ENCODE measurements at places on chromosomes 7 and 10.

GRCh38 chr10:43407576-43408330 lies 1.2 kb downstream of the HNRNPF start:
- DNase-seq = peak; percentile 39

DNA sequence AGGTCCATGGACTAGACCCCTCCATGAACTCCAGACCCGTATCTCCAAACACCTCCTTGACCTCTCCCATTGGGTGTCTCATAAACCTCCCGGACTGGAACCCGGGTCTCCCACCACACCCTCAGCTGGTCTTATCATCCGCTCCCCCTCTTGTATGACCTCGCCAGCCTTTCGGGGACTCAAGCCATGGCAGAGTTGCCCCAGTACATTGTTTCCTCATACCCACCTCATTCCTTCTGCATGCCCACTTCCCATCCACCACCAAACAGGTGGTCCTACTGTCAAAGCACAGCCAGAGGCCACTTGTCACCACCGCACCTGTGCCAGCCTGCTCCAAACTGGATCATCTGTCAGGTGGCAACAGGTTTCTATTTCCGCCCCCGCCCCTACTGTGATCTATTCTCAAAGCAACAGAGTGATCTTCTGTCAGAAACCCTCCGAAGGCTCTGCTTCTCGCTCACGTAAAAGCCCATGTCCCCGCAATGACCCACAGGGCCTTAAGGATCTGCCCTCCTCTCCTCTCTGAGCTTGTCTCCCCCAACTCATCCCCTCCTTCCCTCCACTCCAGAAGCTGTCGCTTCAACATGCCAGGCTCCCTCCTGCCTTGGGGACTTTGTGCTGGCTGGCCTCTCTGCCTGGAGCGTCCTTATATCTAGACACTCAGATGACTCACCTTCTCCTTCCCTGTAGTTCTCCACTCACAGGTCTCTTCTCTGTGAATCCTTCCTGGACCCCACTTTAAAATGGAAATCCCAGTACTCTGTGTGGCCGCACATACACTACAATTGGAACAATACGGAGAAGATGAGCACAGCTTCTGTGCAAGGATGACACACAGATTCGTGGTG lies 22.8 kb upstream of the PRKAG2 start:
- DNase-seq = no peak

GRCh38 chr10:71223347-71224058 lies 11.1 kb downstream of the UNC5B start:
- DNase-seq = no peak

- no peak for DNase-seq
Observed at GRCh38 chr10:33550811-33551210, 216.3 kb upstream of the NRP1 start.

GRCh38 chr7:100573691-100574361 lies at the start of gene SAP25:
Gene SAP25, minus strand, starts transcription at chr7:100573900. Its CDS starts 158 bp downstream, at chr7:100573742.
- DNase-seq = no peak

DNA sequence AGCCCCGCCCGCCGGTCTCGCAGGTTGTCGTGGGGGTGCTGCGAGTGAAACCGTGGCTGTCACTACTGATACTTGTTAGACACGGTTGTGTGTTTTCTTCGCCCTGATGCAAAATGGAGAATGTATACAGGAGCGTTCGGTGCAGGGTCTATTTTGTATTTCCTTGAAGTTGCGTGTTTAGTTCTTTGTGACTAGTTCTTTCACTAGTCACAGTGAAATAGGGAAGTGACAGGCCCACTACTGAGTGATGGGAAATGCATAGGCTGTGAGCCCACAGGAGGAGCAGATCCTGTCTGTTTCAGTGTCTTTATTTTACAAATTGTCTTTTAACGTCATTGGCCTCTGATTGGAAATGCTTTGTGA lies 675 bp downstream of the ABRAXAS2 start:
- DNase-seq = no peak

GRCh38 chr10:13016426-13016825 lies 14.9 kb upstream of the CCDC3 start:
- no peak for DNase-seq

DNA sequence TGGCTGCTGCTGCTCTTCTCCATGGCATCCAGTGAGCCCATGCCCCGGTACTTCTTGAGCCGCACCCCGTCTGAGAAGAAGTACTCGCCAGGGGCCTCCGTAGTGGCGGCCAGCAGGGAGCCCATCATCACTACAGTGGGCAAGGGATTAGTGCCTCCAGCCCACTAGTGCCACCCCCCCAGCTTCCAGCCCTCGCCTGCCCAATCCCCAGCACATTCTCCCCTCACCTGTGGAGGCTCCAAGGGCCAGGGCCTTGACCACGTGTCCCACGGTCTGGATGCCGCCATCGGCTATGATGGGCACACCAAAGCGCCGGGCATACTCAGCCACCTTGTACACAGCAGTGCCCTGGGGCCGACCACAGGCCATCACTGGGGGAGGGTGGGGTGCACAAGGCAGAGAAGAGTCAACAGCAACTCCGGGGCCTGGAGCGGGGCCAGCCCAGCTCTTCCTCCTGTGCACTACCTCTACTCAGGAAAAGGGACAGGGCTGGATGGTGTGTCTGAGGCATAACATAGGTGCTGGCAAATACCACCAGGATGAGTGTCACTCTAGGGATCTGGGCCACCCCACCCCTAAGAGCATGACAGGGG lies 14.8 kb downstream of the IMPDH1 start:
- DNase-seq = no peak

- DNase-seq = no peak
Observed at GRCh38 chr7:105151152-105151551, 137.1 kb downstream of the KMT2E start.

- no peak for DNase-seq
Observed at GRCh38 chr7:151339651-151340382, 1.8 kb upstream of the NUB1 start.

GRCh38 chr10:129536336-129536735 lies 69.3 kb downstream of the MGMT start:
- no peak for DNase-seq

- DNase-seq = no peak
Observed at GRCh38 chr10:132882069-132882951, 60.1 kb downstream of the CFAP46 start.

GRCh38 chr10:86586516-86586915 lies 64.9 kb upstream of the WAPL start:
- peak; percentile 9 for DNase-seq

GRCh38 chr7:1899196-1899595 lies 229.1 kb downstream of the ELFN1 start:
- DNase-seq = peak; percentile 30

DNA sequence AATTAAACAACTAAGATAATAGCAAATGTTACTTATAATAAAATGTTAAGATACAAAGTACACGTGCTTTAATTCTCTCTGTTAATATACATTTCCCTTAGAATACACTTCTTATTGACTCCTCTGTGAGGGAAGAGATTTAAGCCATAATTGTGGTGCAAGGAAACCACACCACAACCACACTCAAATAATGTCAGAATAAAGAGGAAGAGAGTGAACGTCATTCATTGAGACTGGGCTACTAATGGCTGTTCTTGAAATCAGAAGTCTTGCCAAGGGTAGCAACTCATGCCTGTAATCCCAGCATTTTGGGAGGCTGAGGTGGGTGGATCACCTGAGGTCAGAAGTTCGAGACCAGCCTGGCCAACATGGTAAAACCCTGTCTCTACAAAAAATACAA lies 10.0 kb downstream of the FAM171A1 start:
- DNase-seq = no peak

GRCh38 chr10:29753283-29753682 lies 118.5 kb upstream of the SVIL start:
- no peak for DNase-seq

GRCh38 chr7:93402944-93403343 lies 170.8 kb downstream of the VPS50 start:
- DNase-seq = no peak

GRCh38 chr10:49212076-49212475 lies 23.9 kb upstream of the TMEM273 start:
- DNase-seq = no peak

- DNase-seq = no peak
Observed at GRCh38 chr7:148954766-148955165, 70.7 kb upstream of the EZH2 start.

- no peak for DNase-seq
Observed at GRCh38 chr10:56449770-56450169, 88.7 kb upstream of the ZWINT start.

DNA sequence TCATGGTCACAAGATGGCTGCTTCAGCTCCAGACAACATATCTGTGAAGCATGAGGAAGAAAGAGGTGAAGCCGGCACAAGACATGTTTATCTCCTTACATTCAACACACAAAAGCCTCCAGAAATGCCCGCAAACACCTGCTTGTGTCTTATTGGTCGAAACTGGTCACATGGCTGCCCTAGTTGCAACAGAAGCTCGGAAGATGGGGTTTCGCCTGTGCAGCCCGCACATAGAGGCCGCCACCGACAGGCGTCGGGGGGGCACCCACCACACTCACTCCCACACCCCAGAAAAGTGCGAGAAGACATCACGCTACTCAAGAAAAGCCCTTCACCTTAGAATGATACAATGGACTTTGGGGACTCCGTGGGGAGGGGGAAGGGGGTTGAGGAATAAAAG lies 63.0 kb upstream of the MGMT start:
- DNase-seq = no peak

DNA sequence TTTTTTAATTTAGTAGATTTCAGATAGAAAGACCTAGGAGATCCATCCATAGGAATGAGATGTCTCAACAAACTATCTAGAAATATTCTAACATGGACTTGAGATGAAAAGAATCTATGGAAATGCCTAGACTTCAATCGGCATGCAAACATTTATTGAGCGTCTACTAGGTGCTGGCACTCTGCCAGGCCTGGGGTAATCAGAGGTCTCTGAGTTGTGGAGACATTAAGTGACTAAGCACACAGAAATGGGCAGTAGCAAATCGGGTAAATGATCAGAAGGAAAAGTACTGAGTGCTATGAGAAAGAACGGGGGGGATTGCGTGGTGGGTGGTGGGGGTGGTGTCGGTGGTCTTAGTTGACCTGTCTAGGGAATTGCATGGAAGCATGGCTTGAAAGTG lies 466.6 kb downstream of the GALNT17 start:
- no peak for DNase-seq

- DNase-seq = no peak
Observed at GRCh38 chr7:134368851-134369544, 52.3 kb upstream of the SLC35B4 start.

GRCh38 chr10:62744136-62744535 lies 60.4 kb upstream of the ADO start:
- DNase-seq = no peak

DNA sequence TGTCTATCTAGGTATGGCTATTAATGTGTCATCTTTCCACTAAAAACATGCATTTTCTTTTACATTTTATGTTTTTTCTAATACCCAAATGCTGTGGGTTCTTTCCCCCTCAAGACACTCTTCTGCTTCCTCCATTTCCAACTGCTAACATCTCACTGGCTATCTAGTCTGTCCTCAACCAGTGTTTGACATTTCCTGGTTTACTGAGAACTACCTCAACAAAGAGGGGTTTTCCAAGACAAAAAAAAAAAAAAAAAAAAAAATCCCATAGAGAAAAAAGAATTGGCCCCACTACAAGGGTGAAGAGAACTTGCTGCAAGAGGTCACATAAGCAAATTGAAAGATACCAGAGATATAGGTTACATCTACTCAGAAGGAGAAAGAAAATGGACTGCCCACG lies 359.7 kb downstream of the CRPPA start:
- no peak for DNase-seq

DNA sequence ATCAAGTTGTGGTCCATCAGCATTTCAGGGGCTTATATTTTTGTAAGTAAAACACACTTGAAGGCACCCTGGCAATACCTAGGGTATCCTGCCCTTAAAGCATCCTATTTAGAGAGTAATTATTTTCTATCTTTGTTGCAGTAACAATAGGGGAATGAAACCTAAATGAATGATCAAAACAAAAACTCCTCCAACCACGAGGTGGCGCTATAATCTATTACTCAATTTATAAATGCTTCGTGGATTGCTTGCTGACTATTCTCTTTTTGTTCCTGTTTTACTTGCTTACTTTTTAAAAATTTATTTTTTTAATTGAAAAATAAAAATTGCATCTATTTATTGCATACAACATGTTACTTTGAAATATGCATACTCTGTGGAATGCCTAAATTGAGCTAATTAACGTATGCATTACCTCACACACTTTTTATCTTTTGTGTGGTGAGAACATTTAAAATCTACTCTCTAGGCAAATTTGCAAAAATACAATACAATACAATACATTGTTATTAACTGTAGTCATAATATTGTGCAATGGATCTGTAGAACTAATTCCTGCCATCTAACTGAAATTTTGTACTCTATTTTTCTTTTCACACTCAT lies 147.7 kb upstream of the BMPER start:
- no peak for DNase-seq

- no peak for DNase-seq
Observed at GRCh38 chr7:134829380-134829986, 50.0 kb downstream of the CALD1 start.

DNA sequence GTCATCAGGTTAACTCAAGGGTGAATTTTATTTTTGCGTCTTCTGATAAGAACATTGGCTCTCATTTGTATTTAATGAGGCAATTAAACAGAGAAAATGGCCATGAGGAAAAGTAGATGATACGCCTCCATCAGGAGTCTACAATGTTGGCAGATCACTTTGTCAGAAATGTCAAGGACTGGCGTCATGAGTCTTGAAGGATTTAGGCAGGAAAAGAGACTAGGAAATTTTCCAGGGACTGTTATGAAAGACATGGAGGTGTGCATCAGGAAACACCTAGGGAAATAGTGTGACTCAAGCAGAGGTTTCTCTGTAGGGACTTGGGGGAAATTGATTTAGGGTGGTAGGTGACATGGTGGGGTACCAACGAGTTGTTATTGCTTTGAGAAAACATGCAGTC lies 53.4 kb upstream of the SLC35B4 start:
- no peak for DNase-seq

GRCh38 chr7:68963552-68963951 lies 634.7 kb upstream of the AUTS2 start:
- no peak for DNase-seq

- DNase-seq = no peak
Observed at GRCh38 chr10:35379226-35380137, 43.2 kb downstream of the CCNY start.

DNA sequence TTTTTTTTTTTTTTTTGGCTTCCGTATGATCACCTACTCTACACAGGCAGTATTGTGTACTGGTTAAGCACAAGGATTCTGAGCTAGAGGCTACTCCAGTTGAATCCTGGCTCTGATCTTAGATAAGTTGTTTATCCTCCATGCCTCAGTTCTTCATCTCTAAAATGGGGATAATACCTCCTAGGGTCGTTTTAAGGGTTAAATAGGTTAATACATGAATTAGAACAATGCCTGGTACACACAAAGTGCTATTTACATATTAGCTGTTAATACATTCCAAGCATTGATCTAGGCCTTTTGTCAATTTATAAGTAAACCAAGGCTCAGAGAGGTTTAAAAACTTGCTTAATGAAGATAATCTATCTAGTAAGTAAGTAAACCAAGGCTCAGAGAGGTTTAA lies 59.0 kb downstream of the ST7 start:
- no peak for DNase-seq

GRCh38 chr7:155467846-155468784 lies 10.2 kb downstream of the EN2 start:
- DNase-seq = no peak

Measured in nucleus accumbens (tissue), 56 donors.